ENCODE measurements at places on chromosomes 6 and 20. TPM values are rescaled to one million over a fixed set of nuclear protein-coding genes. Genes with fewer than 3 reads are reported as not detected.

Gene ATXN1
- polyA plus RNA-seq = 21.1 TPM

Gene GTSF1L
- not detected for polyA plus RNA-seq

Gene SYTL3
- polyA plus RNA-seq = 3.8 TPM

Gene PTK6
- polyA plus RNA-seq = 0.80 TPM

Gene BTN1A1
- polyA plus RNA-seq = 0.23 TPM

Gene PROKR2
- polyA plus RNA-seq = not detected

Gene ISM1
- 4.4 TPM for polyA plus RNA-seq

Gene BNIP5
- 0.16 TPM for polyA plus RNA-seq

Gene SYCP2
- 9.3 TPM for polyA plus RNA-seq

Gene MRAP2
- 3.7 TPM for polyA plus RNA-seq

Gene CLDN20
- polyA plus RNA-seq = 3.5 TPM

All from renal pelvis (tissue), 12 donors.